RWPE2 (cell line): ENCODE measurements at places on chromosomes 1 and 21.

DNA sequence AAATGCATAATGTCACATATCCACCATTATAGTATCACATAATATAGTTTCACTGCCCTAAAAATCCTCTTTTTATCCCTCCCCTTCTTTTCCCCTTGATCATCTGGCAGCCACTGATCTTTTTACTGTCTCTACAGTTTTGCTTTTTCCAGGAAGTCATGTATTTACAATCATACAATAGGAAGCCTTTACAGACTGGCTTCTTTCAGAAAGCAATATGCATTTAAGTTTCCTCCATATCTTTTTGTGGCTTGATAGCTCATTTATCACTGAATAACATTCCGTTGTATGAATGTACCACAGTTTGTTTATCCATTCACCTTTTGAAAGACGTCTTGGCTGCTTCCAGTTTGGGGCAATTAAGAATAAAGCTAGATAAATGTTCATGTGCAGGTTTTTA, 14.3 kb upstream of the WDTC1 start:
- DNase-seq: no peak

DNA sequence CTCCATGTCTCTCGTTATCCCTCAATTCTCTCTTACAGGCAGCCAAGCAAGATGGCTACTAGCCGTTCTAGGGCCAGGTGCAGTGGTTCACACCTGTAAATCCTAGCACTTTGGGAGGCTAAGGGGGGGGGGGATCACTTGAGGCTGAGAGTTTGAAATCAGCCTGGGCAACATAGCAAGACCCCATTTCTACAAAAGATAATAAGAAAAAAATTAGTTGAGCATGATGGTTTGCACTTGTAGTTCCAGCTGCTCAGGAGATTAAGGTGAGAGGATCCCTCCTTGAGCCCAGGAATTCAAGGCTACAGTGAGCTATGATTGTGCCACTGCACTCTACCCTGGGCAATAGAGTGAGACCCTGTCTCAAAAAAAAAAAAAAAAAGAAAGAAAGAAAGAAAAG, 80.4 kb downstream of the NKAIN1 start:
- no peak for DNase-seq

DNA sequence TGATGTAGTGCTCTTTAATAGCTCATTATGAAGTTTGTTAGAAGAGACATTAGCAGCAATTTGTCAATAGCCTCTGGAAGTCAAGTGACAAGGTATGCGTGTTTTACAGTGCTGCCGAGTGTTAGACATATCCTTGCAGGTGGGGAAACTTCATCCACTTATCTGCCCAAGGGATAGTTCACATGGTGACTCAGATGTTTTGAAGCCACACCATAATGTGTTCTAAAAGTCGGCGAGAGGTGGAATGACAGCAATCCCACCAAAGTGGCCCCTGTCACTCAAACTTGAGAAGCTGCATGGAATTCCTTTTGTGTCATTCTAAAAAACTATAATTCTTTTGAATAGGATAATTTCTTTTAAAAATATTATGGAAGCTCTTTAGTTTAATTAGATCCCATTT, 98.1 kb downstream of the RUNX1 start:
- DNase-seq: no peak

DNA sequence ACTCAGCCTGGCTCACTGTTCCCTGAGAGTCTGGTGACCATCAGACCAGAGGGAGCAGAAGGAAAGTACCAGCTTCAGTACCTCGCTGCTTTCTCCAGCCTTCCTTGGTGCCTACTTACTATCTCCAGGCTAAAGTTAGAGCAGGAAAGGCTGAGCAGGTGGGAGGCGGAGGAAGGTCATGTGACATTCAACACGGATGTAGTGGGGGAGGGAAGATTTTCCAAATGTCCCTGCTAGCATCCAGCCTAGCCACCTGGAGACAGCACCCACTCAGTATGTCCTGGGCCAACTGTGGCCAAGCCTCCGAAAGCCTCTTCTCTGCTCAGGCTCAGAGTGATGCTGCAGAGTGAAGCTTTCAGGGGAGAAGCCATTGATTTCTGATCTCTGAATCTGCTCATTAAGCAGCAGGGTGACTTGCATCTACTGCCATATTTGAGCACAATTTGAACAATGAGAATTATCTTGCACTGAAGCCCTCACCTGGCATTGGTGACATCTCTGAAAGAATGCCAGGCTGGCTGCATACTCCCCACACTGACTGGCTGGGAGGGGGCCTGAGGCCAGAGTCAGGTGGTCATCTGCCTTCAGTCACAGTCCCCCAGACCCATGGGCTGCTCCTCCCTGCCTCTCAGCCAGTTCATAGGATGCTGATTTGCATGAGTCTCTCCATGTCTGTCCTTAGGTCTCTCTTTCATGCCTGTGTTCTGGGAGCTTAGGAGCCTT, 86.2 kb downstream of the KCND3 start:
- DNase-seq: no peak

- DNase-seq: no peak
These were observed 11.2 kb downstream of the MINDY1 start for GRCh38 chr1:150995460-150995859.

DNA sequence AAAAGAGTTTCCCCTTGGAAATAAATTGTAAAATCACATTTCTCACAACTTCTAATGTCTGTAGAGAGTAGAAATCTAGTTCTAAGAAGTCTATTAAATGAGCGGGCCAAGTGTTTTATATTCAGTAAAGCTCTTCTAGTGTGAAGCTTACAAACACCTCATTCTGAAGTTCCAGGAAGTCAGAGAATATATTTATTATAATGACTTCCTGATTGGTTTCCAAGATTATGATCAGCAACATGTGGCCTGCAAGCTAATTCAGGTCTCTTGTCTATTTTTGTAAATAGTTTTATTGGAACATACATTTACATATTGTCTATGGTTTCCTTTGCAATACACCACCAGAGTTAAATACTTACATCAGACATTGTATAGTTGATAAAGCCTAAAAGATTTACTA, 603.9 kb downstream of the AMY1C start:
- DNase-seq: no peak

- DNase-seq: no peak
These were observed 9.1 kb downstream of the SYTL1 start for GRCh38 chr1:27350663-27351540.

DNA sequence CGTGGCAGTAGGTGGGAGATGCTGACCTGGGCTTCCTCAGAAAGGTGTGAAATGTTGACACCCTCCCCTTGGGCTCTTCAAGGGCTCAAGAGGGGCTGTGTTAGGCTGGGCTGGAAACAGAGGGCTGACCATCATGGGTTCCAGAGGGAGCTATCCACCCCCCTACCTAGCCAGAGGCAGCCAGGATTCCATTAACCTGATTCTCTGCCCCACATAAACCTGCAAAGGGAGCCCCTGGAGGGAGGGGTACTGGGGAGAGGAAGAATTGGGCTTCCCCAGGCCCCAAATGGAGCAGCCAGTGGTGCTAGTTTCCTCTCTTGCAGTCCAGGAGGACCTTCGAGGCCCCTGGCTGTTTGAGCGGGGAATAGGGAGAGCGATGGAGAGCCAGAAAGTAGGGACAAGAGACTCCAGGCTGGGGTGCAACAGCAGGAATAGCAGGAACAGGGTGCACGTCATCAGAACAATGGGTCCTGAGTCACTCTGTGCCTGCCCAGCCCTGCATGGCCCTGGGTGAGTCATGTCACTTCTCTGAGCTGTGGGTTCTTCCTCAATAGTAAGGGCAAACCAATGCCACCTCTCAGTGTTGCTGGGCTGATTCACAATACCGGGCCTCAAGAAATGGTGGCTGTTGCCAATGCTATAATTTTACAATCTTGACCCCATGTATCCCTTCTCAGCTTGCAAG, 121.2 kb downstream of the EPHB2 start:
- peak; percentile 93 for DNase-seq

DNA sequence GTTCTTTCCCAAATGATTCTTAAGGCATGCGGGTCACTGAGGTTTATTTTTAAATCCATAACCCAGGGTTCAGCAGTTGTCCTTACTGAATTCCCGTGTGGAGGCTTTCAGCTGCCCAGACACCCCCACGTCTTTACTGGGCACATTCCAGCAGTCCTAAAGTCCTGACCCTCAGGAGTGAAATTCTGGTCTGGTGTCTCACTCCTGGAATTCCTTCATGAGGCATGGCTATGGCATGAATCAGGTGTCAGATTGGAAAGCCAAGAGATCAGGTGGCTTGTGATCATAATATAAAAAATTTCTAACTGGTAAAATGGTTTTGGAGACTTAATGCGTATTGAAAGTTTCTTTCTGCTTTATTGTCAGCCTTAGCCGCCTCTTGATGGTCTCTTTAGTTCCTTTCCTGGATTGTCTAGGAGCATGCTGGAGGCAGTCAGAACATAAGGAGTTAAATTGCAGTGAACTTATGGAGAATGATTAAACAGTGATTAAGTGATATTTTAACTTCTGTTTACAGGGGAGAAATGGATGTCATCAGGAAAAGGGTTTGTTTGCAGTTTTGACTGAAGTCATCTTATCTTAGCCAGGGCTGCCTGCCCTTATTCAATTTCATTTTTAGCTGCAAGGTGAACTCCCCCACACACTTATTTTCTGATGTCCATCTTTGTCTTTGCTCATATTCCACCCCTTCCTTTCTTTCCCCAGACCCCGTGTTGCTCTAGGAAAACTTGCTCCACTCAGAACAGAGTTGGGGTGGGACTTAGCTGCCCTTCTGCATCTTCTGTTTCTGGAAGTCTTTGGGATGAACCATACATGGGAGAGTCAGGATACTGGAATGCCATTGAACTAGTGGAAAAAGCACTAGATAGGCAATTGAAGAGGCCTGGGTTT, 25.7 kb upstream of the MACF1 start:
- DNase-seq: peak; percentile 79

DNA sequence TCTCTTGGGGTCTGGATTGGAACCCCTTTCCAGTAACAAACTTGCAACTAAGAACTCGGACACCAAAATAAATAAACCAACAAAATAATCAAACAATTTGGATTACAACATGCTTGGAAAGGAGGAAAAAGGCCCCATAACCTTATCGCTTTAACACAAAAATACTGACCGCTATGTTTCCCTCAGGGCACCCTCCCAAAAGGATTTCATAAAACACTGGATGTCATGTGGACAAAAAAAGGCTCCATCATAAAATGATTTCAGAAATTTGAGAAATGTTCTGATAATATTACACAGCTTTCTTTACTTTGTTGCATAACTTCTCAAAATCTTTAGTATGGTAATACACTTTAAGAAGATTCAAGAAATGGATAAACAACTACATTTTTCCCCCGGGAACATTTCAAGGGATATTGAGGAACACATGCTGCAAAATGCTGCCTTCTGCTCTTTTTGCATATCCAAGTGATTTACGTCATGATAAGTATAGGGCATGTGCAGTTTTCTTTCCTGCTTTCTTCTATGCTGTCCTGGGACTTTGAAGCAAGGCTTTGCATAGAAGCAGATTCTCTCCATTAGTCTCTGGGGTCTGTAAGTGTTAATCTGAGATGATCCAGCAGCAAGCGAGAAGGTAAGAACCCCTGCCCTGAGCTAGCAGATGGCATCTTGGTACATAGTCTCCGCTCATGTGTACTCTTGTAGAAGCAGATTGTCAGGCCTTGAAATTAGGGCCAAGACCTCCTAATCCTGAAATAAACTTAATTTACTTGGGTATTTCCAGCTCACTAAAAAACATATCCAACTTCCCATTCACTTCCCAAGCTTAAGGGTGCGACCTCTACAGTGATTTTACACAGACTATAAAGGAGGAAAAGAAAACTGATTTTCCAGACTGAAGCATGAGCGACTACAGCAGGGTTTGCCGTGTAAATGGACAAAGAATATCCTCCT, 85.5 kb upstream of the KIAA0040 start:
- DNase-seq: no peak

DNA sequence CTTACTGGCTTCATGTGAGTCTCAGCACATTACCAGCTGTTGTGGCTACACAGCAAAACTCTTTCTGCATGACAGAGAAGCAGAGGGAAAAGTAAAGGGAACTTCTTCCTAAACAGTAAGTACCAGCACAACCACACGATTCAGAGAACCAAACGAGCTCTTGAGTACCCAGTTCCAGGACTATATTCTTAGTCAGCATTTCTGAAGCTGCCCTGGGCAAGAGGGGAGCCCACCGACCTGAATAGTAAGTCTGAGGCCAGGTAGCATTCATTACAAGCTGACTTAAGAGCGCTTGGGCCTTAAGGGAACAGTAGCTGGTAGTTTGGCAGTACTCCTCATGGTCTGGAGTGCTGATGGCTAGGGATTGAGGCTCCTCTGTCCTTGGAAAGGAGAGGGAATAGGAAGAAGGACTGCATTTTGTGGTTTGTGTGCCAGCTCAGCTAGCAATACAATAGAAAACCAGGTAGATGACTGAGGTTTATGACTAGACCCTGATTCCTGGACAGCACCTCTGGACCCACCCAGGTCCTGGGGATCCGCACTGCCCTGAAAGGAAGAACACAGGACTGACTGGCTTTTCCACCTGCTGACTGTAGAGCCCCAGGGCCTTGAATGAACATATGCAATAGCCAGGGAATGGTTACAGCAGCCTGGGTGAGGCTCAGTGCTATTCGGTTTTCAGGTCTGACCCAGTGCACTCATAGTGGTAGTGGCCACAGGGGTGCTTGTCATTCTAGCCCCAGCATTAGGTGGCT, 396.8 kb upstream of the PRMT6 start:
- no peak for DNase-seq

DNA sequence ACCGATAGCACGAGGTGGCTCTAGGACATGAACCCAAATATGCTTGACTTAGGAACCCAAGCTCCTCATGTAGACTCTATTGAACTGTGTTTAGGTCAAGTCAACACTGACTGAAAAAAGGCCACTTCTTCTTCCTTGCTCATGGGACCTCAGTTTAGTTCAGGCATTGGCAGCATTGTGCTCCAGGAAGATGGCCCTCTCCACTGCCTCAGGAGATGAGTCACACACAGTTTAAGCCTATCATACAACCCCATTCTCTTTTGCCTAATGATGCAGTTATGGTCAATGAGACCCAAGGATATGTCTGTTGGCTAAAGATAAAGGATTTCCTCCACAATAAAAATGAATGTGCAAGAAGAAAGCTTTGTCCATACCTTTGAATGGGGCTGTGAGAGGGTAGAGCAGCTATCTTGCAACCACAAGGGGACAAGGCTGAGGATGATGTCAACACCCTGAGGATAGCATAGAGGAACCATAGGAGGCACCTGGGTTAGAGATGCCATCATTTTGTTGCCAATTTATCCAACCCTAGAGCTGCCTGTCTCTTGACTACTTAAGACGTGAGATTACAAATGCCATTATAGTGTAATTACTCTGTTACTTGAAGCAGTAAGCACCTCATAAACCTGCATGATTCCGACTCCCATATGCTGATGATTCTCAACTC, 3.0 kb upstream of the TRIM63 start:
- DNase-seq: no peak

GRCh38 chr1:216849146-216849545, 125.9 kb upstream of the ESRRG start:
- DNase-seq: no peak

- peak; percentile 91 for DNase-seq
These were observed 1047.6 kb upstream of the ADGRL4 start for GRCh38 chr1:80054129-80054528.

GRCh38 chr1:151007853-151008243, 401 bp upstream of the PRUNE1 start:
- no peak for DNase-seq
